Activated CD8-positive, alpha-beta memory T cell treated with anti-CD3 and anti-CD28 coated beads, Interleukin-2, amount 50 U/mL, for 4 hours (primary cell): ENCODE measurements at places on chromosomes 11 and 22.

DNA sequence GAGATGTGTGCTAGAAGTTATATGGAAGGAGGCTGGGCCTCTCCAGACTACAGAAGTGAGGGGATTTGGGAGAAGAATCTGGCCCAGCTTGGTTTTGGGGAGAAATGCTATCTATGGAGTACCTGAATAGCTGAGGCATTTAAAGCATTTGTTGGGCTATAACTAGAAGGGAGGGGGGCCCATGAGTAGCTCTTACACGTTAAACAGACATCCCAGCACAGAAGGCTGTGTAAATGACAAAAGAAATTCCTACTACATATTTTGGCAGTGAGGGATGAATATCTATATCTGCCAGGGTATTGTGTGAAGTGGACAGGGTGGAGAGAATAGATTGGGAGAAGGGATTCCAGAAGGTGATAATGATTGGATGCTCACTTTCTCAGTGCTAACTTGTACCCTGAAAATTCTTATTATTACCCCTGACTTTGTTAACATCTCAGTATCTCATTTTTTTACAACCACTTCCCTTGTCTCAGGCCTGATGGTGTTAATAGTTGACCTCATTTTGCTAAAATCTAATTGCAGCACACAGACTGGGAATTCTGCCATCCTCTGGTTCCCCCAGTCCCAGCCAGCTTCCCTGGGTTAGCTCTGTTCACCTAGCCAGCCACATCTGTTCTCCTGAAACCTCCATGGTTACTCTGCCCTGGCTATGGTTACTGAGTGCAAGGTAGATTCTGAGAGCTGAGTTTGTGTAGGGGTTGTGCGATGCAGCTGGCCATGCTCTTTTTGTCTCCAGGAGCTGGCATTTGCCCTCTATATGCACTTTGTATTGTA lies 28.8 kb upstream of the RRM1 start:
- DNase-seq = no peak

DNA sequence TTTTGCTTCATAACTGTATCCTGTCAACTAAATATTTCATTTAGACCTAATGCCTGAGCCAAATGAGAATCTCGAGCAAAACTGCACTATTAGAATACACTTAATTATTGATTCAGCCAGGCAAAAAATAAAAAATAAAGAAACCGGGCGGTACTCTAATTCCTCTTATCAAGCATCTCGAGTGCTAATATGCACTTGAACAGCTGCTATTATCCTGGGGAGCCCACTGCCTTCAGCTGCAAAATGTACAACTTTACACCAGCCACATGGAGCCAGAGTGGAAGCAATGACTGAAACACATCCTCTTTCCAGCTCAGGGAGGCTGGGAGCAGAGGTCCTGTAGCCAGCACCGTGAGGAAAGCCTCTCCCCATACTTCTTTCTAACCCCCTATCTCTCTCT lies 390.0 kb upstream of the CADM1 start:
- no peak for DNase-seq

DNA sequence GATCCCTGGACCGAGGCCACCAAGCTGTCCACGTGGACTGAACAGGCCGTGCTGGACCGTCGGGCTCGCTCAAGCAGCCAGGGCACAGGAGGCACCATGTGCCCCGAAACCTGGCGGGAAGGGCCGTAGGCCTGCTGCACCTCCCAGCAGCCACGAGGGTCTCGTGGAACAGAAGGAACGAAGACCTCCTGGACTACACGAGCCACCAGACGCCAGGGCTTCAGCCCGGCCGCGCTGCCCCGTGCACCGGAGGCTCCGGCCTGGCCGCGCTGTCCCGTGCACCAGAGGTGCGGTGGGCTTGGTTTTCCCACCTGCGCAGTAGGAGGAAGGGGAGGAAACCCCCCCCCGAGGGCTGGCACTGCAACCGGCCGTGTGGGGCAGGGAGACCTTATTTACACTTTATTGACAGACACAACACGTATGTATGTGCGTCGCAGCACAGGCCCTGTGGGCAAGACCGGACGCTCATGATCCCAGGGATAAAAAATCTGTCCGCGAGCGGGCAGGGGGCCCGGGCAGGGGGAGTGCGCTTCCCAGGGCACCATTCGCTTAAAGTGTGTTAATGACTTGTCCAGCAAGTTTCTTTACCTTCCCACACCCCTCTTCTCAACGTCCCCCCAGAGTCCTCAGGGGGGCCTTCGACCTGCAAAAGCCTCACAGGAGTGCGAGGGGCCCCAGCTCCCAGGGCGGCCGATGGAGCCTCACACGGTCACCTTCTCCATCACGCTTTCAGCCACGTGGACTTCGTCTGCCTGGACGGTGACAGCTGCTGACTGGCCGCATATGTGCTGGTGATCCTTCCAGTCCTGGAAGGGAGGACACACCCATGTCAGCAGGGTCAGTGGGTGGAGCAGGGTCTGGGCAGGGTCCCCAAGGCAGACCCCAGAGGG lies 7.0 kb downstream of the DRD4 start:
- DNase-seq = no peak

DNA sequence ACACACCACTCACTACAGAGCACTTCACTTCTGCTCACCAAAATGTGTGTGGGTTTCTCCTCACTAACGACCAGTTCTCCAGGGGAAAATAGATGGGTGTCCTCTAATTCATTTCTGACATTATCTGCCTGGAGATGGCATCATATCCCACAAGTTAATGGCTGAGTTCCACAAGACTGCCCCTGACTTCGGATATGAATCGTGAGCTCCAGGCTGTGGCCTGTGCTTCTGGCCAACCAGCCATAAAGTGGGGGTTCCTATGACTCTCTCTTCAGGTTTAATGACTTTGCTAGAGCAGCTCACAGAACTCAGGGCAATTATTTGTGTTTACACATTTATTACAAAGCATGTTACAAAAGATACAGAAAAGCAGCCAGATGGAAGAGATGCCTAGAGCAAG lies 113.0 kb upstream of the SYT13 start:
- DNase-seq = no peak

GRCh38 chr22:19059481-19060278 lies 62.5 kb downstream of the DGCR2 start:
- DNase-seq = no peak

- DNase-seq = no peak
Observed at GRCh38 chr11:41121600-41121999, 337.9 kb downstream of the LRRC4C start.

DNA sequence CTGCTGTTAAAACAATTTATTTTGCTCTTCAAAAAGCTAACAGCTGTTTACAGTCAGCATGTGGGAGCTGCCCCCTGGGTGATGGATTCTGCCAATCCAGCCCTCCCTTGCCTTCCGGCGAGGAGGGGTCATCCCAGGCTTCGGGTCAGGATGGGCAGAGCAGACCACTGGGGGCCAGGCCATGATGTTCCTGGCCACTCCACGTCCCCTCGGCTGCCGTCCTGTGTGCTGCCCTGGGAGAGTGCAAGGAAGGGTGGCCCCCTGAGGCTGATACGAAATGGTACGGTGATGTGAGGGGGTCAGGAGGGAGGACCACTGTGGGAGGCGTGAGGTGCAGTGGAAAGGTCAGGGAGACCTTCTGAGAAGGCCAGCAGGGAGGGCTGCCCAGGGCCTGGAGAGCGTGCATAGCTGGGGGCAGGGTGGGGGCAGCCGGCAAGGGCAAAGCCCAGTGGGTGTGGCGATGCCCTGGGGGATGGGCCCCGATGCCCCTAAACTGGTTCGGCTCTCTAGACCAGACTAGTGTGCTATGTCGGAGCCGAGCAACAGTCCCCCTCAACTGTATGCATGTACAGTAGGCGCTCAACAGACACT lies 41.3 kb downstream of the RTN4R start:
- no peak for DNase-seq

DNA sequence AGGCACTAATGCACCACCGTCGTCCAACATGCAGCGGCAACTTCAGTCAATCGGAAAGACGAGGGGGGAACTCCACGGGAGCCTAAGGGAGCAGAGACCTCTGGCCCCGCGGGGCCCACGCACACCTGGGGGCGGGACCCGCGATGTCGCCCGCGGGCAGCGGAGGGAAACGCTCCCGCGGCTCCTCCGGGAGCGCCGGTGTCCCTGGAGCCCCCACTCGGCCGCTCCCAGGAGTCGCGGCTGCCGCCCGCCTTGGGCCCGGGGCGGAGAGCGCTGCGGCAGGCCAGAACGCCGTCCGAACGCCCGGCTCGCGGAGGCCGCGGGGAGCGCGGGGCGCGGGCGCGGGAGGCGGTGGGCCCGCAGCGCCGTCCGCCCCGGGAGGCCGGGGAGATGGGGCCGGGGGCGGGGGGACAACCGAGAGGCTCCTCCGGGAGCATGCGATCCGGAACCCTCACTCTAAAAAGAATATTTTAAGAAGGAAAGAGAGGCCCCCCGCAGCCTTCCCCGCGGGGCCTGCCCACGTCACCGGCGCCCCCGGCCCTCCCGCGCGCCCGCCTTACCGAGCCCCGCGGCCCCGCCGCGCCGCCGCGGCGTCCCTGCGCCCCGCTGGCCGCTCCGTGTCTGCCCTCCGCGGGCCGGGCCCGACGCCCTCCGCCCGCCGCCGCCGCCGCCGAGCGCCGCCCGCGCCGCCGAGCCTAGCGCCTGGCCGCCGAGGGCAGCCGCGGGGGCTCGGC lies 86.6 kb upstream of the ARHGAP32 start:
- DNase-seq = peak; percentile 19

DNA sequence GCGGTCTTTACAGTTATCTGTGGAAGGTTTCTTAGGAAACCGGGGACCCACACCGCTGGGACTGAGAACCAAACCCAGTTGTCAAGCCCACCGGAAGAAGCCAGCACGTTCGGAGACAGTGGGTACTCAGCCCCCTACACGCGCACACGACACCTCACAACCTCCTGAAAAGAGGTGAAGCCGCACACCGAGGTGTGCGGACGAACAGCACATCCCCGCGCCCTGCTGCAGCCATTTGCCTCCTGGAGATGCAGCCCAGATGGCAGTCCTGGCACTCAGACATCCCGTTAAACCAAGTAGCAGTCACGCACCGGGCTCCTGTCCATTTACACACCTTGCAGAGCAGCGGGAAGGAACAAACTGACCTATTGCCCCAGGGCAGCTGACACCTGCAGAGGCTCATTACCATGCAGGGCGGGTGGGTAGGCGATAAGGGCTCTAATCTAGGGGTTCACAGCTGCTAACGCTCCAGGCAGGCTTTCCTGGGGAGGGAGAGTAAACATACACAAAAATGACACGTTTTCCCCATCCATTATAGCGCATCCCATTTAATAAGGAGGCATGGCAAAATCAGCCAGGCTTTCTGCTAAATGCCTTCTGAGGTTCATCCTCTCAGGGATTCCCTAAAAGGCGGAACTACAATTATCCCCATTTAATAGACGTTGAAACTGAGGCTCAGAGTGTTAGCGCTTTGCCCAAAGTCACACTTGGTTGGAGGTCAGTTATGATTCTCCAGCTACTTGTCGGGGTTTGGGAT lies 864 bp upstream of the EHBP1L1 start:
- no peak for DNase-seq

- no peak for DNase-seq
Observed at GRCh38 chr22:30223303-30223702, 23.3 kb downstream of the LIF start.

DNA sequence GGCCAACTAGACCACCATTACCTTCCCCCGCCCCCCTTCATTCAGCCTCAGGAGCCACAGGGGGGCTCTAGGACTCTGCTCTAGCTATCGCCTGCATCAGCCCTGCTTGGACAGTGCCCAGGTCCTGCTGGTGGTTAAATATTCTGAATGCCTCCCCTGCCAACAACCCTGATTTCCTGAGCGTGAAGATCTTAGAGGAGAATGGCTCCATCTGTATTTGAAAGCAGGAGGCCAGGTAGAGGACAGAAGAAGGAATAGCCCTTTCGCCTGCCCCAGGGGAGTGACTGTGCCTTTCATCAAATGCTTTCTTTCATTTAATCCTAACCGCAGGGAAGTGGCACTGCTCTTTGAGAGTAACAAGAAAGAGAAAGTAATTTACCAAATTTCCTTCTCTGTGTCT lies 69.2 kb downstream of the ISX start:
- DNase-seq = no peak

GRCh38 chr11:78825591-78826020 lies 250.9 kb upstream of the NARS2 start:
- DNase-seq = no peak

GRCh38 chr11:36557991-36558390 lies 9.8 kb upstream of the RAG1 start:
- DNase-seq = no peak

GRCh38 chr11:95641495-95641894 lies 148.1 kb downstream of the FAM76B start:
- DNase-seq = no peak

DNA sequence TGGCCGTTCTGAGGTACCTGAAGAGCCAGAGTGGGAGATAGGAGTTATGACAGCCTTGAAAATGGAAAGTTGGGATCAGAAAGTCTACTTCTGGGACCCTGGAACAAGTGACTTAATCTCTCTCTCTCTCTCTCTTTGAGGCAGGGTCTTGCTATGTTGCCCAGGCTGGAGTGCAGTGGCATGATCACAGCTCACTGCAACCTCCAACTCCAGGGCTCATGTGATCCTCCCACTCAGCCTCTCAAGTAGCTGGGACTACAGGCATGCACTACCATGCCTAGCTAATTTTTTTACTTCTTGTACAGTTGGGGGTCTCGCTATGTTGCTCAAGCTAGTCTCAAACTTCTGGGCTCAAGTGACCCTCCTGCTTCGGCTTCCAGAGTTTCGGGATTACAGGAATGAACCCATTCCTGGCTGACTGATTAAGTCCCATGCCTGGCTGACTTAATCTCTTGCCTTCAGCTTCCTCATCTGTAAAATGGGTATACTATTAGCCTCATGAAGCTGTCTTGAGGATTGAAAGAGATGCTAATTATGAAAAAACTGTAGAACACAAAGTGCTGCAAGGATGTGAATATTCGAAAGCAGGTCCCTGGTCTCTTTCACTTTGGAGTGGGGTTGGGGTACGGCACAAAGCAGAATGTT lies 87.7 kb downstream of the UBASH3B start:
- DNase-seq = no peak

- DNase-seq = no peak
Observed at GRCh38 chr22:42862045-42862734, 5.1 kb upstream of the ARFGAP3 start.

DNA sequence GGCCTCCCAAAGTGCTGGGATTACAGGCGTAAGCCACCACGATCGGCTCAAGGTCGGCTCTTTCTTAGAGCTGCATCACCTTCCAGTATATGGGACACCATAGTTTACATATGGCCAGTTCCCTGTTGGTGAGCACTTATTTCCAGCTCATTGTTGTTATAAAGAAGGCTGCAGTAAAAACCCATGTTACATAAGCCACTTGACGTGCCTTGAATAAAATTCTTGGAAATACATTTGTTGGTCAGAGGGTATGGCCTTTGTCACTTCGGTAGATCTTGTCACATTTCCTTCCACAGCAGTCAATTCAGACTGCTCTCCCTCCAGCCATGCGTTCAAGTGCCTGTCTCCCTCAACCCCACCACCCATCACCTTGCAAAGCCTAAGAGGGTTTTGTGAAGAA lies 92.9 kb downstream of the PRR5L start:
- no peak for DNase-seq

- no peak for DNase-seq
Observed at GRCh38 chr22:19526702-19527111, 2.5 kb upstream of the CLDN5 start.
